Stimulated activated CD4-positive, alpha-beta T cell treated with anti-CD3 and anti-CD28 coated beads, Interleukin-1b, Interleukin-23, amount 100 ng/mL, for 24 hours (primary cell): ENCODE measurements at places on chromosomes 4 and X.

- DNase-seq: no peak
Measured at GRCh38 chrX:106220177-106220576, 52.1 kb downstream of the PWWP3B start.

GRCh38 chr4:178693816-178694215 lies 1251.6 kb upstream of the AGA start:
- no peak for DNase-seq

GRCh38 chrX:96436105-96436504 lies 248.5 kb upstream of the DIAPH2 start:
- DNase-seq: no peak

GRCh38 chrX:11100281-11101035 lies 10.7 kb upstream of the HCCS start:
- DNase-seq: no peak

DNA sequence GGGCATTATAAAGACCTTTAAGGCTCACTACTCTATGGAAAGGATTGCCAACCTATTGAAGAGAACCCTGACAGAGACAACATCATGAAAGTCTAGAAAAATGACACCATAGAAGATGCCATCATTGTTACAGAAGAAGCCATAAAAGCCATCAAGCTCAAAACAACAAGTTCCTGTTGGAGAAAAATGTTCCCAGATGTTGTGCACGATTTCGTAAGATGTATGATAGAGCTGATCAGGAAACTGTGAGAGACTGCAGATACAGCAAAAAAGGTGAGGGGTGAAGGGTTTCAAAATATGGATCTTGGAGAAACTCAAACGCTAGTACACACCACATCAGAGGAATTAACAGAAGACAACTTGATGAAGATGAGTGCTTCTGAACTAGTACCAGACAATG lies 53.3 kb downstream of the WDFY3 start:
- DNase-seq: no peak

GRCh38 chrX:67426946-67427345 lies 116.9 kb upstream of the AR start:
- no peak for DNase-seq

GRCh38 chrX:7109049-7109531 lies 38.4 kb upstream of the STS start:
- no peak for DNase-seq

DNA sequence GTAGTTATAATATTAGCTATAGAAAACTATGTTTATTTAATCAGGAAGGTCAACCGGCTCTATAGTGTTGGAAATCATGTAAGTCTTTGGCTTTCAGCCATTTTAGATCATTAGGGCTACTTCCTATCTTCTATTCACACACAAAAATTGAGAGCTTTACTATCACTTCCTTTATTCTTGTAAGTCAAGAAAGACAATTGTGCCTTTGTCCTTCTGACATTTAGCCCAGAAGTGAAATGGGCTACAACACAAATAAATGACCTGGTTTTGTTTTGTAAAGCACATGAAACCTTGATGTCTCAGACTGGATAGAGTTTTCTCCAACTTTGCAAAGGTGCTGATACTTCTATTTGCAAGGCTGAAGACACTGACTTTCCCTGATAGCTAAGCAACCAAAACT lies 122.4 kb upstream of the ACSL4 start:
- no peak for DNase-seq

- no peak for DNase-seq
Measured at GRCh38 chr4:160110891-160111290, 1008.0 kb downstream of the RAPGEF2 start.

DNA sequence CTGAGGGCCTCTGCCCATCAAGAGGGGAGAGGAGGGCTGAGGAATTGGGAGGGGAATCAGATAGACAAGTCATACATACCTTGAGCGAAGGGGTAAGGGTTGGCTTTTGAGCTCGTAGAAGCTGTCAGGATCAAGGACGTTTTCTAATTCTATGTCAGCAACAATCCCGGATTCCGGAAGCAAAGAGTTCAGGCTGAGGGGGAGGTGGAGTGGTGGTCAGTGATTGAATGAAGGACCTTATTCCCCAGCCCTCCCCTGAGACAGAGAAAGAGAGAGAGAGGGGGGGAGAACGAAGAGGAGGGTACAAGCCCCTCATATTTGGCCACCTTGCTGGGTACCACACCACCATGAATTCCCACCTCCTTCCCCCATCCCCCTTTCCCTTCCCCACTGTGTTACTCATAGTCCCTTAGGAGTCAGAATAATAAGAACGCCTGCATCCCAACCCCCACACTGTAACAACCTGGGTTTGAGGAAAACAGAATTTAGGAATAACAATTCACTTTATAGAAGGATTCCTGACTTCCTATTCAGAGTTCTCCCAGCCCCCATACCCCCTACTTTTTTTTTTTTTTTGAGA lies 2.7 kb downstream of the TFE3 start:
- DNase-seq: no peak

- DNase-seq: no peak
Measured at GRCh38 chrX:70293621-70294020, 3.7 kb downstream of the KIF4A start.

- no peak for DNase-seq
Measured at GRCh38 chr4:153348006-153348405, 3.5 kb downstream of the MND1 start.

- DNase-seq: no peak
Measured at GRCh38 chr4:168409089-168409801, 71.0 kb downstream of the DDX60L start.

DNA sequence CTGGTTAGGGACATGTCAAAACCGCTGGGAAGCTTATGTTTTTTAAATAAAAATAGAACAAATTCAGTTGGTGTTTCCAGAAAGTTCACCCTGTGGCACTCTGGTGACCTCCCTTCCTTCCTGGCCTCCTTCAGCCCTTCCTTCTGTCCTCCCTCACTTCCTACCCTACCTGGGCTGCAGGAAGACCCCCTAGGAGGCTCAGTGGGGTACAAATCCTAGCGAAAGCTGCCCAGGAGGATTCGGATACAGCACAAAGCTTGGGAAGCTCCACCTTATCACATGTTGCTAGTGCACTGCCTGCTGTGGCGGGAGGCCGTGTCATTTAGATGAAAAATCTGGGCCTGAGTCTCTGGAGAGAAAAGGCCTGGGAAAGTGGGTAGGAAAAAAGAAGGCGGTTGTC lies 60.5 kb downstream of the FHDC1 start:
- no peak for DNase-seq

- no peak for DNase-seq
Measured at GRCh38 chr4:129978315-129978714, 882.4 kb downstream of the C4orf33 start.

DNA sequence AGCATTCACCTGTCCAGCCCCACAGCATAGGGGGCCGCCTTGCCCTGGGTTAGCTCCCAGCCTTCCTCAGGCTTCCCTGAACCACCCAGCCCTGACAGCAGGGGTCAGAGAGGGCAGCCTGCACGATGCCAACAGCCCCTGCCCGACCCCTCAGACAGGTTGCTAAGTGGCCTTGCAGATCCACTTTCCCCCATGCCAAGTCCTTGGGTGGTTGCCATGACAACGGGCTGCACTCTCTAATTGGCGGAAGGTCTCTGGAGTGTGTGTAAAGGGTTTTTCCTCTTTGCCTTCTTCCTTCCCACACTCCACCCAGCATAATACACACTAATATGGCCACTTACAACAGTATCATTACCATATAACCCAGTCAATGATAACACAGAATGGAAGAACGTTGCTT lies 99.6 kb upstream of the AFAP1 start:
- no peak for DNase-seq

DNA sequence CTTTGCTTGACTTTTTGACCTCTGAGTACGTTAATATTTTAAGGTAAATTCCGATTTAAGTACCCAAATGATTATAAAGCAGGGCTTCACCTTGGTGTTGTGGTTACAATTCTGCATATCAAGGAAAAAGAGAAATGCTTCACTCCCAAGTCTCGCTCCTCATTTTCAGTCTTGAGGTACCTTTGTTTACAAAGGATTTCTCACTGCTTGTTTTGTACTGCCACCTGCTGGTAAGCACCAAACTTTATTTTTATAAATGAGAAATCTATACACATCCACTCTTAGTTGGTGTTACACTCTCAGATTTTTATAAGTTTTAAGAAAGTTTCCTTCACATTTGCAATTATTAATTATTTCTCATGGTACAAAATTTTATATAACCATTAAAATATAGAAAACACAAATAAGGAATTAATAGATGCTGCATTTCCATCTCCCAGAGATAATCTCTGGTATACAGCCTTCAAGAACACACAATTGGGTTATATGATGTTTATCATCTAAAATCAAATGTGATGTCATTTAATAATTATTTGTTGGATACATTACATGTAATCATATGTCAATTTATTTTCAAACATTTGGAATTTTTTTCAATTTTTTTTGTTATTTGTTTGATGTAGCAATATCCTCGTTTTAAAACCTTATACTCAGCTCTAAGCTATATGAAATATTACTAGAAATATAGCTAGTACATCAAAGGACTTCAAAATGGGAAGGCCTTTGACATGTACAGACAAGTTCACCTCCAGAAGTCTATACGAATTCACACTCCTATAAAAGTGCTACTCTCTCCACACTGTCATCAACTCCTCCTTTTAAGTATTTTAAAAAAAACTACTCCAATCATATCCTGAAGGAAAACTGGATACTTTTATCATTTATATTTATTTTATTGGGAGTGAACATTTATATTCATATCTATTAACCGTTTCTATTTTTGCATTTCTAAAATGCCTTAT lies 179.9 kb downstream of the KCNIP4 start:
- no peak for DNase-seq

DNA sequence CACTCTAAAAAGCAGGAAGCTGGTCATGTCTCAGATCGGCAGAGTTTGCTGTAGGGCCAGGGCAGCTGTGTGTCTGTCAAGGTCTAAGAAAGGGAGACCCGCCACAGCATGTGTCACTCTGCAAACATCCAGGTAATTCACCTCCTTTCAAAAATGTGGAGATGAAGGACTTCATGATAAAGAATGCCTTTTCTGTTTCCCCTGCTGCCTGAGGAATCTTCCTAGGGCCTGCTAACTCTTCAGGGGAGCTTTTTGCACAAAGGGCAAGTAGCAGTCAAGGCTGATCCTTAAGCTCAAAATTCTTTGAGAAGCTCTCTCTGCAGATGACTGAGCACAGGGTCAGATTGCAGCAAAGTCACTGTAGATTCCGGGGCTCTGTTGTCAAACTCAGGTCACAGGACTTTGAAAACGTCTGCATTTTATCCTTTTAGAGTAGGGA lies 21.1 kb downstream of the RASL11B start:
- DNase-seq: no peak

GRCh38 chr4:12912896-12913418 lies 571.2 kb downstream of the RAB28 start:
- no peak for DNase-seq

DNA sequence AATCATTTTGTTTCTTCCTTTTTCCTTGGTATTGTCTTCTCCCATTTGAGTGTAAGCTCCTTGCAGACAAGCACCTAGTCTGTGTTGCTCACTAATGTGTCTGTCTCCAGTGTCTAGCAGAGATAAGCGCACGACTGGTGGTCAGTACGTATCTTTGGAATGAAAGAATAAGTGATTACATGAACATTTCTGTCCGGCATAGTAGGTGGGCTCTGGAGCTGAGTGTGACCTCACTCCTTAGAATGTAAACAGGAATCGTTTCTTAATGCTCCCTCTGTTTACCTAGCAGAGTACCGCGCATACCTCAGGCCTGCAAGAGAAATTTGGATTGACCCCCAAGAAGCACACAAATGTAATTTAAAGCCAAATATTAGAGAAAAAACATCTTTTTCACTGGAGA lies 235.4 kb downstream of the MAML3 start:
- no peak for DNase-seq

GRCh38 chr4:76305971-76306881 lies at the start of gene STBD1:
STBD1 (plus strand) TSS chr4:76306733; CDS start chr4:76306770, 37 bp downstream.
- DNase-seq: no peak

DNA sequence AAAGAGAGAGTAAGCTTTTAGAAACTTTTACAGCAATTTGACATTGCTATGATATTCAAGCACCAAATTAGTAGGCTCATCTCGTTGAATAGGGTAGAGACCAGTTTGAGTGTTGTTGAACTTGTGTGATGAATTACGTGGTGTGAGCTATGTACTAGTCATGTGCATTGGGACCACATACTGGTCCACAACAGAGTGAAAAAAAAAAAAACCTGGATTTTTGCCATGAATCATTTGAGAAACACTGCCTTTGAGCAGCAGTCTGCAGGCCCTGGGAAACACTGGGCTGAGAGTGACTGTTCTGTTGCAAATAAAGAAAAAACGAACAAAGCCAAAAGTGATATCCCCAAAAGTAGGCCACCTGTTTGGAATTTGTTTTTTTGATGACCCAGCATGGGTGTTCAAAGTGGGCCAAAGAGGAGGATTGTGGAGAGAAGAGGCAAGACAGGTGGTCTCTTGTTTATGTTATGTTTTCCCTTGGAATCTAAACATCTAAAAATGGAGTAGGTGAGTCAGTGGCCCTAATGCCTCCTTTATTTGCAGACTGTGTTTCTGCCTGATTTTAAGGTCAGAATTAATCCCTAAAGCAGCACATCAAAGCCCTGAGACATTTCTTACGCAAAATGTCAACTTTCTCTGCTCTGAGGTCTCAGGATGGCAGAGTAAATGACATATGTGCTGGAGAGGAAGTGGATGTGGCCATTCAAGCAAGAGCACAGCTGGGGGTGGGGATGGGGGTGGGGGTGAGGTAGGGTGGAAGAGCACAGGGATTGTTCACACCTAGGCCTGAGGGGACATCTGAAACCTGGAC lies 33.5 kb downstream of the TAF7L start:
- no peak for DNase-seq

DNA sequence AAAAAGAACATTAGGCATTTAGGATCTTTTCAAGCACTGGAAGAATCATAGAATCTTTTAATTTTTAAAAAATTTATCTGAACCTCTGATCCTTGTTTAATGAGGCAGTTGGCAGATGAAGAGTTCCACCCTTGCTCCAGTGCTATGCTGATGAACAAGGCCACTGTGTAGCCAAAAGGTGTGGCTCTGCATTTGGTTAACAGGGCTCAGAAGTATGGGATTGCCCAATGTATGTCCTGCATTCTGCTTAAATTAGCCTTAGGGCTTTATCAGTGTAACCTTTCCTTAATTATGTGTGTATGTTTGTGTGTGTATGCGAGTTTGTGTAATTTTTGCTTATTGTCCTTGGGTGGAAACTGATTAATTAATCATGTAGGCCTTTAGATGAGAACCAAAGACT lies 43.3 kb upstream of the PPM1K start:
- DNase-seq: no peak

DNA sequence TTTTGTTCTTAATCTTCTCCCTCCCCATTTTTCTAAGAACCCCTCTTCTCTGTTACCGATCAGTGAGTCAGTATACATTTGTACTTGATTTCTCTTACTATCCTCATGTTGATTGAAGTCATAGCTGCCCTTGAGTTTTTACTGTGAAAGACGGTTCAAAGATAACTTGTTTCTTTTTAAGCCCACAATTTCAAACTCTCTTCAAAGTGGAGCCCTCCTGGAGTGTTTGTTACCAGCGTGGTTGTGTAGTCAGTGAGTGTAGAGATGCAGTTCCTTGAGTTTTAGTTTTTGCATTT lies 7.9 kb downstream of the PPP1R3F start:
- no peak for DNase-seq

GRCh38 chr4:173121076-173121561 lies 47.5 kb upstream of the GALNT7 start:
- DNase-seq: no peak
